NCI-H2029 (cell line): ENCODE measurements at places on chromosomes 2 and 18.

GRCh38 chr18:55576001-55576400, 12.0 kb downstream of the TCF4 start:
- DNase-seq = no peak

DNA sequence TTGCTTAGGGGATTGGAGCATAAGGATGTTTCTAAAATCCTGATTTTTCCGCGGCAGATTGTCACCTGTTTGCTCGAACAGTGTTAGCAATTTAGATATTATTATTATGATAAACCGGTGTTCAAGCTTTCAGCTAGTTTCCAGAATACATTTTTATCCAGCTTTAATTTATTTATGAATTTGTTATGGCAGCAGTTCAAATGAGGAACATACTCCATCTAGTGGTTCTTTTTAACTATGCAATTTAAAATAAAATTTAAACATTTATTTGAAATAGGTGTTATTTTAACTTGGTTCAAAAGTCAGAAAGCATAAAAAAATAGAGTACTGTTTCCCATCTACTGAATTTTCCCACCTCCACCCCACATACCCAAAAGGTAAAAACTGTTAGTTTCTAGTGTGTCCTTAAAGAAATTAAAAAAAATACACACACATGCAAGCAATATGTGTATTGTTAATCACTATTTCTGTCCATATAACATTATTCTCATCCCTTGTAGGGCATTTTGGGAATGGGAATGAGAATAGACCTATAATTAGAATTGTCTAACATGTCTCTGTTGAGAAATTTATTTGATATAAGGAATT, 23.2 kb downstream of the ACOXL start:
- no peak for DNase-seq

GRCh38 chr2:112092286-112093041, 37.4 kb downstream of the TMEM87B start:
- no peak for DNase-seq

- DNase-seq = no peak
Observed at GRCh38 chr2:72140621-72140960, 7.1 kb downstream of the CYP26B1 start.

- no peak for DNase-seq
Observed at GRCh38 chr18:46042571-46043123, 29.4 kb downstream of the PSTPIP2 start.

GRCh38 chr2:24908461-24908901, 11.6 kb downstream of the ADCY3 start:
- no peak for DNase-seq

- no peak for DNase-seq
Observed at GRCh38 chr18:28831476-28831875, 654.5 kb upstream of the CDH2 start.

GRCh38 chr2:65554765-65555591, 122.6 kb upstream of the SPRED2 start:
- DNase-seq = peak; percentile 7

GRCh38 chr2:69937968-69938367, 23.1 kb downstream of the MXD1 start:
- no peak for DNase-seq

- DNase-seq = no peak
Observed at GRCh38 chr2:12579018-12579417, 137.7 kb upstream of the TRIB2 start.

- no peak for DNase-seq
Observed at GRCh38 chr2:24853046-24853445, 59.8 kb downstream of the CENPO start.

GRCh38 chr18:6929370-6930102, 188.1 kb downstream of the LAMA1 start:
- no peak for DNase-seq

DNA sequence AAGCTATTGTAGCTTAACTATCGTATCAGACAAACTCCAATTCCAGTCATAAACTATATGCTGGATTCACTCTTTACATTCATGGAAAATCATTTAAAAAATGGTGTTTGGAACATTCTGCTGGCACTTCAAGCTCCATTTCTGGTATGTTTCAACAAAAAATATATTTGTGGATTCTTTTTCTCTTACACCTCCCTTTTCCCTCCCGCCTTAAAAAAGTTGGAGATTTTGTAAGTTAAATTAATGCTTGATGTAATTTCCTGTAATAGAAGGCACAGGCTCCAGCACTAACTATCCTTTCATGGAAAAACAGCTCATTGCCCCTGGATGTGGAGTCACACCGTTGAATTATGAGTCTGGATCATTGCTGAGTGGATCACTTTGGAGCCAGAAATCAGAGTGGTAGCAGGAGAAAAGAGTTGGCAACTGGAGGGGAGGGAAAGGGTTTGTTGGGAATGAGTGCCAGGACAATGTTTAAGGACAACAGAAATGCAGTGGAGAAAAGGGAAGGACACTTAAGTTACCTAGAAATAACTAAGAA, 102.8 kb downstream of the ICOS start:
- no peak for DNase-seq

DNA sequence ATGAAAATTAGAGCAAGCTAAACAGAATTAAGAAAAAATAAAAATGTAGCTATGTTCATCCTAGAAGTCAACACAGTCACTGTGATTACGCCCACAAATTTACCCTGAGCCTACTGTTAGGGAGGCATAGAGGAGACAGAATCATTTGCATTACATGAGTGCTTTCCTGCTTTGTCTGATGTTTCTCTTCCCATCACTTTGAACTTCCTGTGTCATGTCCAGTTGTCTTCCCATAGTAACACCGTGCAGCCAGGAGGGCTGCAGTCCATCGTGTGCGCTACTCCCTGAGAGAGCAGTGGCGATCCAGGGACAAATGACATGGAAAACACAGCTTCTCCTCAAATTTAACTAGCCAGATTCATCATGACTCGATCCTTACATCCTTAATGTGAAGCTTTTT, 149.8 kb upstream of the DAPL1 start:
- no peak for DNase-seq

- peak; percentile 28 for DNase-seq
Observed at GRCh38 chr18:41745166-41746049, 209.6 kb upstream of the PIK3C3 start.

DNA sequence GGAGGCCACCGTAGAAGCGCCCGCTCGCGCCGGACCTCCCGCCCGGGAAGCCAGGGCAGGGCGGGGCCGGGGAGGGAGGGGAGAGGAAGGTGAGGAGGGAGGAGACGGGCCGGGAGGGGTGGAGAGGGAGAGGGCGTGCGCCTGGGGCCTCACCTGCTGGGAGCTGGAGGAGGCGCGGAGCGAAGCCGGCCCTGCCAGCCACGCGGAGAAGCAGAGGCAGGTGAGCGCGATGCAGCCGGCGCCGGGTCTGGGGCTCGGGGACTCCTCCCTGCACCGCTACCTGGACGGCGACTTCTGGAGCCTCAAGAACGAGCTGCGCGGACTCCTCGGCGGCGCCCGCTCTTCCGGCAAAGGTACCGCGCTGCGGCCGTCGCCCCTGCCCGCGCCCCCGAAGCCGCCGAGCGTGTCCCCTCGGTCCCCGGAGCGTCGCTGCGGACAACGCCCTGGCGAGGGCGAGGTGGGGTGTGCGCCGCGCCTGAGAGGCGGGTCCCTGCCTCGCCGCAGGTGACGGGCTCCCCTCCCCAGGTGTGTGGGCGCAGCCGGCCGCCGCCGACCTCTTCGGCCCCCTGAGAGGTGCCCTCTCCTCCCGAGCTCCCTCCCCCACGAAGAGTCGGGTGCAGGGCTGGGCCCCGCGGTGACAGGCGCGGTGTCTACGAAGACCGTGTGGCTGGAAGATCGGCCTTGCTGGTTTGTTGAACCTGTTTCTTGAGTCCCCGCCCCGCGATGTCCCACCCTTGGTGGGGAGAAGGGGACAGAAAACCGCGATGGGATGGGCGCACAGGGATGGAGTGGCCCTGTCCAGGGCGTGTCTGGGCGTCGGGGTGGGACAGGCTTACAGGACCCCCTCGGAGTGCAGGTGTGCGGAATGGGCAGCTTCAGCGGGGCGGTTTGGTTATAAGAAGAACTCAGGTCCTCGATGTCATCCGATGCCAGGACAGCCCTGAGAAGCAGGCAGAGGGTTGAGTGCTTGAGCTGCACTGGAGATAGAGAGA, at the start of gene ACOXL:
Gene ACOXL (plus strand): TSS at position 152 of the 992 bp plus-strand sequence. CDS start 35,817 bp downstream, outside the sequence.
- DNase-seq = peak; percentile 11

DNA sequence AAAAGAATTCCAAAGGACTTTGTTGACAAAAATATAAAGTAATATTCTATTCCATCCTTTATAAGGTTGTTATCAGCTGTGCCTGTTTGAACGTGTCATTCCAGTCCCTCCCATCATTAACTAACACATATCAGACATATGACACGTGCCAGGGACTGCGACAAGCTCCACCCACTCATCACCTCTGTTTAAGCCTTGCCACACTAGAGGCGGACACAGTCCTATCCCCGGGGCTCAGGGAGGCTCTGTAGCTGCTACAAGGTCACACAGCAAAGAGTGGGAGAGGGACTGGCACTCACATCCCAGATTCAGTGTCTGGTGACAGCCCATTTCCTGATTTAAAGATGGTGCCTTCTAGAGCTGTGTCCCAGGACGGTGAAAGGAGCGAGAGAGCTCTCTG, 30.0 kb downstream of the TBC1D8 start:
- DNase-seq = peak; percentile 52

DNA sequence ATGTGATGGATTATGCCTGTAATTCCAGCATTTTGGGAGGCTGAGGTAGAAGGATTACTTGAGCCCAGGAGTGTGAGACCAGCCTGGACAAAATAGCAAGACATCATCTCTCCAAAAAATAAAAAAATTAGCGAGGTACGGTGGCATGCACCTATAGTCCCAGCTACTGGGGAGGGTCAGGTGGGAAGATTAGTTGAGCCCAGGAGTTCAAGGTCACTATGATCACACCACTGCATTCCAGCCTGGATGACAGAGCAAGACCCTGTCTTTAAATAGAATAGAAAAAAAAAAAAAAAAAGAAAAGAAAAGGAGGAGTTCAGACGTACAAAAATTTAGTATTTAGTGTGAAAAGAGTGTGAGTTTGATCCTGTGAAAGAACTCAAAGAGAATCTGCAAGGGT, 154.9 kb downstream of the NR4A2 start:
- DNase-seq = no peak

DNA sequence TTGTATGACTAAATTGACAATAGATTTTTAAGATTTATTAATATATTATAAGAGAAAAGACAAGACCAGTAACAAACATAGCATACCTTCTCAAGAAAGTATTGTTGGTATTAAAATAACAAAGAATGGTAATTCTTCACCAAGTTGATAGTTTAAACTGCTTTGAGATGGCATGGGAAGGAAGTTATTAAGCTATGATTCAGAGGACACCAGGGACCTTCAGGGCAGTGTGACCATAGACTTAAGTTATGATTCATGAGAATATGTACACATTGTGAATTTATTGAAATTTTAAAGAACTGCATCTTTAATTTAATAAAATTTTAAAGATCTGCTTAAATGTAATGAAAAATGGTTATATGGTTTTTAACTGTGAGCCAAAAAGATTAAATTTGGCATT, 205.7 kb downstream of the DSEL start:
- DNase-seq = no peak

DNA sequence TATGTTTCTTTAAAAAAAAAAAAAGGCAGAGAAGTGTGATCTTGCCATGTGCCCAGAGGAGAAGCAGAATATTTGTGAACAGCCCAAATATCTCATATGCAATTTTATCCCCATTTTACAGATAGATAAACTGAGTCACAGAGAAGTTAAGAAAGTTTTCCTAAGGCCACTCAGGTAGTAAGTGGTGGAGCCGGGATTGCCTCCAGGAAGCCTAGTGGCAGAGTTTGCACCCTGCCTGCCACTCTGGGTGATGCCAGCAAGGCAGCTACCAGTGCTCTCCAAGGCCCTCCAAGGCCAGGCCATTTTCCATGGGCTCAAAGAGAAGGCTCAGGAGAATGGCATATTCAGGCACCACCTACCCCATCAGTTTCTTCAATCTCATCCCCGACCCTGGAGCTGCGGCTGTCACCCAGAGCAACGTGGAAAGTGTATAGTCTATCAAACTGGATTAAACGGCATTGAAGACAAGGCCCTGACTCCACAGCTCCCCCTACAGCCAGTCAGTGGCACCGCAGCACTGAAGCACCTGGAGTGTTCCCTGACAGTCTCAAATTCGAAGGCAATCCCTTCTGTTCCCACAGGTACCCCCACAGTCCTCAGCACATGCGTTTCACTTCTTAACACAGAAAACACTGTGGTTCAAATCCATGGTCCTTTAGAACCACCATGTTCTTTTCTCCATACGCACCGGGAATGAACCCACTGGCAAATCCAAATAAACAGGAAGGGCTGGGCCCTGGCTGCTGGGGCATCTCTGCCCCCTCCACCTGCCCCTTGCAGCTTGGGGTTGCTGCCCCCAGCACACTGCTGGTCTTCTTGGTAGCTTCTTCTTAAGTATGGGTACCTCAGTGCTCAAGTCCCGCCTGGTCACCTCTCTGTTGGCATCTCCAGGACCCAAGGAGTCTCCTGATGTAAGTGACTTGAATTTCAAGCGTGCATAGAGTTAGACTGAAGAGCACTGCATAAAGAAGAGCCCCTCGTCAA, 175.3 kb downstream of the INHBB start:
- DNase-seq = peak; percentile 44

DNA sequence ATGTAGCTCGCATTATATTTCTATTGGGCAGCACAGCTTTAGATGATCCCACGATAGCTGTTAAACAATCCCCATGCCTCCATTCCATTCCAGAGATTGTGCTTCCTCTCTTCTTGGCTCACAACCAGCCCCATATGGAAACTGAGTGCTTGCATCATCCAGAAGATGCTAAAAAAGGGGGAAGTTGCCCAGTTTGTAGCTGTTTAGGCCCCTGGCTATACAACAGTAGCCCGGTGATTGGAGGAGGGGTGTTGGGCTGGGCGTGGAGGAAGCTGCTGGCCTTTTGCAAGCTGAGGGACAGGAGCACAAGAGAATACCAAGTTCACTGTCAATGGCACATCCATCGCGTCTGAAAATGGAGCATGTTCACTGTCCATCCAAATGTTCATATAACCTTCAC, 360.2 kb downstream of the ALK start:
- no peak for DNase-seq

GRCh38 chr2:234679741-234680687, 183.1 kb upstream of the ARL4C start:
- DNase-seq = no peak

- DNase-seq = no peak
Observed at GRCh38 chr2:236675526-236675925, 105.9 kb downstream of the ACKR3 start.

DNA sequence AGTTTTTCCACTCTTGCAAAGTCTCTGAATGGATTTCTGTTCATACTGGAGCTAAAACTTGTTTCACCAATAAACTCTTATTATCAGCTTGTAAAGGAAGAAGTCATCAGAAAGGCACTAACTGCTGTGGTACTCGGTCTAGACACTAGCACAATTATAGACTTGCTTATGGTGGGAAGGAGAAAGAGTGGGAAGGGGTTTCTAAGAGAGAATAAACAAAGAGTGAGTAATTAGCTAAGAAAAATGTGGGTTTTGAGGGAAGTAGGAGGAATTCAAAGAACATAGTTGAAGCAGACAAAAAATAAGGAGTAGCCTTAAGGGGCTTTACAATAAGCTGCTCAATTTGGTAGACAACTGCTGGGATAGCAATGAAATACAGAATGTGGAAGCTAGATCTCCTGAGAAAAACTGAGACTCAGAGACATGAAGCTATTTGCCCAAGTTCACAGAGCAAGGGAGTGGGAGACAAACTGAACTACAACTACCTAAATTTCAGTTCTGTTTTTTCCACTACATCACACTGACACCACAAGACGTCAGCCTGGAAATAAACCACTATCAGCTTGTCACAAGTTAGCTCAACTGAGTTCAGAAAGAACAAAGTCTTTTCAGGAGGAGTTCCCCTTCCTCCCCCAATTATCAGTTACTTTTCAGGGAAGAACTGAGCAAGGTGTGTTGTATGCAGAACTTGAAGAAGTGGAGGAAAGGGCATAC, 59.7 kb downstream of the MAP4K3 start:
- DNase-seq = no peak
